ENCODE measurements at places on chromosomes 2 and 18.

DNA sequence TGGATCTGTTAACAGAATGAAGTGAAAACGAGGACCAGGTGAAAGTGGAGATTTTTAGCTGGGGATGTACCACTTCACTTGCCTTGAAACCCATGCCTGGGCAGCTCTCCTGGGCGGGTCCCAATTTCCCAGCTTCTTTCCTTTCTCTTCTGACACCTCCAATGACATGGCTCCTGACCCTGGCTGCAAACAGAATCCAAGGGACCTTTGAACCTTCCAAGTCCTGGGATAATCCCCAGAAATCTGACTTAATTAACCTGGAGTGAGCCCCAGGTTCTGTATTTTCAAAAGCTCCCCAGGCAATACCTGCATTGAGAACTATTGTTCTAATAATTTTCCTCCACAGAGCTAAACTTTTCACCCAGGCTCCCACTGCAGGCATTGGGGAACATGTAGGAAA, 495.9 kb downstream of the CNTNAP5 start:
- no peak for DNase-seq

GRCh38 chr2:188449561-188449960, 157.9 kb downstream of the GULP1 start:
- DNase-seq, result no peak

- DNase-seq, result no peak
Measured at GRCh38 chr2:39127973-39128372, 7.1 kb upstream of the SOS1 start.

DNA sequence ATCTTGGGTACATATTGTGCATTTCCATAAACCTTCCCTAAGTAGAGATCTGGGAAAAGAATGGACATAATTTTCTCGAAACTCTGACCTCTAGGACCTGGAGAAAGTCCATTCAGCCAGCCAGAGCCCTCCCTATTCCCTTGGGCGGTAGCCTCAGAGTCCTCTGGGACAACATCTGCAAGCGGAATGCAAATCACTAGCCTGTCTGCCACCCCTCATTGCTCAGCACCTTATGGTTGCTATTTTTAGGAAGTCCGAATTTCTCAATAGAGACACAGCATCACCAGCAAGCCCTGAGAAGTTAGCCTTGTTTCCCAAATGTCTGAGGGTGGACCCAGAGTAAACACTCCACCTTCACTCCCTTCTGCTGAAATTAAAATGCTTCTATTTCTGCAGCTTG, 17.6 kb upstream of the CD28 start:
- DNase-seq, result no peak

- DNase-seq, result no peak
Measured at GRCh38 chr2:39289609-39290008, 45.8 kb upstream of the CDKL4 start.

GRCh38 chr2:154699575-154699930, 1.1 kb downstream of the KCNJ3 start:
- no peak for DNase-seq

GRCh38 chr2:54775710-54776109, 52.2 kb downstream of the EML6 start:
- no peak for DNase-seq

Measured in NCI-H774 (cell line).